Coronary artery (tissue), 2 donors: ENCODE measurements at places on chromosomes 11 and 22.

GRCh38 chr22:29816128-29816527 lies 21.9 kb downstream of the ASCC2 start:
- no peak for DNase-seq

- DNase-seq = no peak
These were observed 29.0 kb downstream of the NUP50 start for GRCh38 chr22:45192701-45193187.

DNA sequence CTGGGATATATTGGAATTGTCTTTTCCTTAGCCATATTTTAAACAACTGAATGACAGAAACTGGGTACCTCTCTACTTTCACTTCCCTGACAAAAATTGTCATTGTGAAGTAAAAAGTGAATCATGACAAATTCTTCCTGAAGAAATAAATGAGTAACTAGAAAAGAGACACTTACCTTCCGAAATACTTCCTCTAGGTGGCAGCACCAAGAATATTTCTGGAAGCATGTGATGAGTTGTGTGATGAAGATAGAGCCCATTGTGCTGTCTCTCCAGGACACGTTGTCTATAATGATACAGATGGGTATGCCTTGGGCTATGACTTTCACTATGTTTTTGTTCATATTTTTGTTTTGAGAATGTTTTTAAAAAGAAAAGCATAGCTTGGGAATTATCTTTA lies 21.5 kb downstream of the CASP4 start:
- no peak for DNase-seq

GRCh38 chr11:134596404-134596803 lies 184.4 kb upstream of the B3GAT1 start:
- DNase-seq = peak; percentile 17

DNA sequence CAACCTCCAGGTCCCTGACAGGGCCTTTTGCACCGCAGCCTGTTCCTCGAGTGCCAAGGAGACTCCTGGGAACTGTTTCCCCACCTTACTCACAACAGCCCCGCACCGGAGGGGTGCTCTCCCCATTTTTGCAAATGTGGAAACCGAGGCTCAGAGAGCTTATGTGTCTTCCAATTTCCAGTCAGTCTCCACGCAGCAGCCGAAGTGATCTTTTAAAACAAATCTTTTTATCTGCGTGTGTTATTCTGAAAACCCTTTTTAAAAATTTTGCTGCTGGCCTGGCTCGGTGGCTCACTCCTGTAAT lies 409 bp upstream of the TMEM134 start:
- no peak for DNase-seq

GRCh38 chr11:131070365-131070764 lies 154.1 kb upstream of the SNX19 start:
- no peak for DNase-seq

- DNase-seq = no peak
These were observed 29.7 kb downstream of the APLP2 start for GRCh38 chr11:130099356-130099755.

GRCh38 chr22:27690599-27690998 lies 111.0 kb downstream of the MN1 start:
- no peak for DNase-seq
